Activated CD4-positive, alpha-beta T cell treated with anti-CD3 and anti-CD28 coated beads, Interleukin-2, amount 50 U/mL, for 16 hours (primary cell): ENCODE measurements at places on chromosomes 6 and 20.
A peak's percentile ranks its signal among the peaks of the same experiment; 100 is the strongest.

- peak; percentile 19 for DNase-seq
Observed at GRCh38 chr20:31542201-31542842, 28.1 kb downstream of the HM13 start.

DNA sequence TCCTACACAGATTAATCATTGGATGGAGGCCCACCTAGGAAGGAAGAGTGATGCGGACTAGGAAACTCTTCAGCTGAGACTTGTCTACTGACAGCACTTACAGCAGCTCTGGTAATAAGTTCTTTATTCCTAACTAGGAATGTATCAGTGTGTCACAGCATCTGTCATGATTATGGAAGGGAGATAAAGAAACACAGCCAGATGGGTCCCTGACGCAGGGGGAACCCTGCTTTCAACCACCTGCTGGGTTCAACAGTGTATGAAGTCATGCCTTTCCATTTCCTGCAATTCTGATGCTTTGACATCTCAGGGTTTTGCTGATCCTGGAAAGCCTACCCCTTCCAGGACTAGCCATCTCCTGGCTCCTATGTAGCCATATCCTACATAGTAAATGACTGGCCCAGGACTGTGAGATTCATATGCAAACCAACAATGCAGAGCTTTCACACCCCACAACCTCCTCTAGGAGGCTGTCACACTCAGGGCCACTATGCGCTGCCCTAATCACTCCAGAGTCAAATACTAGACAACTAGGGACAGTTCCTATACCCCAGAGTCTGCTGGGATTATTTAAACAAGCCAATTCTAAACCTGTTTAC, 29.0 kb upstream of the MANEA start:
- no peak for DNase-seq

DNA sequence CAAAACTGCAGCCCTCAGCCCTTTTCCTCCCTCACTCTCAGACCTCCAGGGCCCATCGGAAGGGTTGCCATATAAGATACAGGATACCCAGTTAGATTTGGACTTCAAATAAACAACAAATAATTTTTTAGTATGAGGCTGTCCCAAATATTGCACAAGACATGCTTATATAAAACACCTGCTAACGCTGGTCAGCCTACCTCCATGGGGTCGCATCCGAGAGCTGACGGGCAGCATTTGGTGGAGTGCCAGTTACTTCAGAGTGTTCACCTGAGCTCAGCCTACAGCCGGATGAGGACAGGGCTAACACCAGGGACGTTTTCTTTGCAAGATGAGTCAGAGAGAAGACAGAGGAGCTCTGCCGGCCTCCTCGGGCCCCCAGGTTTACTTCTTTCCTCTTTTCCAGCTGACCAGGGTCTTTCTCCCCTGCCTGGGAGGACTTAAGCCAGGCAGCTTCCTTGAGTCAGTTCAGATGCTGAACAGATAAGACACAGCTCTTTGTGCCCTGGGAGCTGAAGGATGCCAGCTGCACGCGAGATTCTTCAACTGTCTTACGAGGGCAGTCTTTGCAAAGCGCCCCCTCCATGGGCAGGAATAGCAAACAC, 141.2 kb upstream of the KCNG1 start:
- no peak for DNase-seq

DNA sequence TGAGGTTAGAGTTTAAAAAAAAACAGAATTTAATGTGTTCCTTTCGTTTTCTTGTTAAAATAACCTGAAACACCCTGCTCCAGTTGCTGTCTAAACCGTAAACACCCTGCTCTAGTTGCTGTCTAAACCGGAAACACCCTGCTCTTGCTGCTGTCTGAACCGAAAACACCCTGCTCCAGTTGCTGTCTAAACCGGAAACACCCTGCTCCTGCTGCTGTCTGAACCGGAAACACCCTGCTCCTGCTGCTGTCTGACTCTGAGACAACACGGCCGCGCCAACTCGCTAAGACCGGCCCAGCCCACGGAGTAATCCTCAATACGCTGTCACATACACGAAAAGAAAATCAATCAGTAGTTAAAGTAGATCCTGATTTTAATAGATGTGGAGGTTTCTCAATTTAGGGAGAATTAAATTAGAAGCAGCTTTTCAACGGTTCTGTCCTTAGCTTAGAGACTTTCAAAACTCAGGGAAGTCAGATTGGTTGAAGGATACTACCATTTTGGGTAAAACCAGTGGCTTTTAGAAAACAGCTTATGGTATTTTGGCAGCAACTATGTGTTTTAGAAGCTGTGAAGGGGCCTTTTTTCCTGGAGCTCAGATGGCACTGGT, 98.3 kb downstream of the RAMACL start:
- peak; percentile 84 for DNase-seq

DNA sequence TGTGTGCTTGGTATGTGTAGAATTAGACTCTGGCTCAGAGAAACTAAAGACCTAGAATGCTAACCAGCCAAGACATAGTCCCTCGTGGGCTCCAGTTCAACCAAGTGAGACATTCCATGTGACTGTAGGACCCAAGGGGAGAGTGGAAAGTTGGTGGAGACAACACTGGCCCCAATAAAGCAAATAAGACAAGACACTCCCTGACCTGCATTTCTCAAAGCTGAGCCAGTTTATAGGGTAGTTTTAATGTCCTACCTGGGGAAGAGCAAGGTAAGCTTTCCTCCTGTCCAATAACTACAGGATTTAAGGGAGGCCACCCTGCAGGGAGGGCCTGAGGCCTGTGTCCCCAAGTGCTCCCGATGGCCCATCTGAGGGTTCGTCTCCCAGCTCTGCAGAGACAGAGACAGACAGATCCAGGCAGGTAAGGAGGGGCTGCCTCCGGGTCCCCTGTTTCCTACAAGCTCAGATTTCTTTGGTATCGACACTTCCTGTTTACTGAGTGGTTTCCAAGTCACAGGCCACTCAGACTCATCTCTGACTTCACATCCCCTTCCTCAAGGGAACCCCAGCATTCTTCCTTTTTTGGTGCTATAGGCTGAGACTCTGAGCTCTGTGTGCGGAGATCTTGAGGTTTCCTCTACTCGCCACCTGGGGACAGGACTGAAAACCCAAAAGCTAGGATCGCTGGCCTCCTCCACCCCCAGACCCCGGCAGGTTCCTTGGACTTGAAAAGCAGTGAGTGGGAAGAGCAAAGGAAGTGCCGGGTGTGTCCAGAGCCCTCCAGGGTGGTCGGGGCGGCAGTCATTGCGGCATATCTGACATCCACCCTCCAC, 92.4 kb downstream of the PRND start:
- peak; percentile 93 for DNase-seq

- no peak for DNase-seq
Observed at GRCh38 chr20:2104236-2104635, 2.6 kb downstream of the STK35 start.

GRCh38 chr6:110674096-110674495, 141.2 kb downstream of the CDK19 start:
- DNase-seq, result no peak

DNA sequence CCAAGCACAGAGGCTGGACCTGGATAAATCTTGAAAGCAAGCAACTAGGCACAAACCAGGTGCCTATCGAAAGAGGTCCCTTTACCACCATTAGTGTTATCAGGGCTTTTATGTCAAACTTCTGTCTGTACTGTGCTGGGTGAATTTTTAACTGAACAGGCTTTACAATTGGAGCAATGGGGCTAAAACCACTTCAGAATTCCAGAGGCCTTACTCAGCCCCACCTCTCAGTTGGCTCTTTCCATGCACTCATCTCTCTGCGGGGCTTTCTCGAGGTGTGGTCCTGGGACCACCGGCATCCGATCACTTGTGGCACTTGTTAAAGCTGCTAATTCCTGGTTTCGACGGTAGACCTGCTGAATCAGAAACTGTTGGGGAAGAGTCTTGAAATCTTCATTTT, 232.5 kb downstream of the SOX4 start:
- DNase-seq, result no peak

GRCh38 chr20:2691127-2691526, 1.5 kb upstream of the EBF4 start:
- no peak for DNase-seq

GRCh38 chr6:137115658-137116057, 57.8 kb downstream of the IL22RA2 start:
- no peak for DNase-seq

- no peak for DNase-seq
Observed at GRCh38 chr6:313087-313486, 20.8 kb downstream of the DUSP22 start.

DNA sequence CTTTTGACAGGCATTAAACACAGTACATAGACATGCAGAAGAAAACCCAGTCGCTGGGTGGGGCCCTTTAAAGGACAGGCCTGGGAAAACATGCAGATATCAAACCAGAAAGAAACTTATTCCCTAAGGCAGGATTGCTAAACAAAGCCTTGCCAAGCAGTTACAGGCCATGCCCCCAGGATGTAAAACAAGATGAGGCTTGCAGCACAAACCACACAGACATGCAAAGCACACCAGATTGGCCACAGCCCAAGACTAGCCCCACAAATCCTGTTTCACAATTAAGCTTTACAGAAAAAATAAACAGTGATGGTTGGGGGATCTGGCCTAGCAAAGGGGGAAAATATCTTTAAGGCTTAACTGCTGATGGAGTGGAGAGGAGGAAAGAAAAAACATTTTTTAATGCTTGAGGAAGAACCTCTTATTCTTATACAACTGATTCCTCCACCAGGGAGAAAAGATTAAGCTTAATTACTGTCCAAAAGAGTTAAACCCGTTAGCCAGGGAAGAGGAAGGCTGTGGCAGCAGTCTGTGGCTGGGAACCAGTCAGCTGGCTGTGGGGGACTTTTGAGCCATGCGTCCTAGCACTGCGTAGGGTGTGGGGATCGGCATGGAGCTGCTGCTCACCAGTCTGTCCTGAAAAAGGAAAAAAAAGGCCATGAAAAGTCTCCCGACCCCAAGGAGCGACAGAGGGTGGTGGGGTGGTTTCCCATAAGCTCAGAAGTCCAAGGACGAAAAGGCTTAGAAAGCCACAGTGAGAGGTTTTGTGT, 28.4 kb downstream of the COL19A1 start:
- no peak for DNase-seq

- no peak for DNase-seq
Observed at GRCh38 chr6:158916617-158917016, 83.4 kb downstream of the RSPH3 start.

GRCh38 chr20:52534616-52535015, 343.0 kb upstream of the ZFP64 start:
- no peak for DNase-seq

GRCh38 chr20:364905-365794, 15.4 kb upstream of the TRIB3 start:
- DNase-seq, result peak; percentile 64

DNA sequence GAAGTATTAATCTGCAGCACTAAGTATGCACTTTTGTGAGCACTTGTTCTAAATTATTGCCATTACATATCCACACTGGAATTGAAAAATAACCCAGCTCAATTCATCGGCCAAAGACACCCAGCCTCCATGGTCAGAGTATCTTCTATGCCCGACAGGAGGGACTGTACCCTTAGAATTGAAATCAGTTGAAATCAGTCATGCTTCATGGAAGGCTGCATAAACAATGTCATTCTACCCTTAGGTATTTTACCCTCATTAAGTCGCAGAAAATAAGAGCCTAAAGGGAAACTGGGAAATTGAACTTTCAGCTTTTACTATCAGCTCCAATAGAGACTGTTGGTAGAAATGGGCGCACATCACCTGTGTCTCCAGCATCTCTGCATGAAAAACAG, 2.9 kb upstream of the RAMACL start:
- no peak for DNase-seq

GRCh38 chr6:117549611-117550010, 52.7 kb downstream of the GOPC start:
- no peak for DNase-seq

DNA sequence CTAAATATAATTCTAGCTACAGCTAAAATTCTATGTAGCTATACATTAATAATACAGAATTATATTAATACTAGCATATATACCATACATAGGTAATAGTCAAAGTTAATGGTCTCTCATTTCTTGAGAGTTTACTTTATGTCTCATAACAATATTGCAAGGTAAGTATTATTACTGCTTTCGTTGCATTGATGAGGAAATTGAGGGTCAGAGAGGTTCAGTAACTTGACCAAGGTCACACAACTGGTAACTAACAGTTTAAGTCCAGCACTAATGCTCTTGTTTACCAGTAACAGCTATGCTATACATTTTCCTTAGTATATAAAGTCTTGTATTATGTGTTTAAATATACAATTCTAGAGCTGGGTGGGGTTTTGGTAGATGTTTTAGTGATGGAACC, 67.6 kb downstream of the AFG1L start:
- DNase-seq, result no peak

DNA sequence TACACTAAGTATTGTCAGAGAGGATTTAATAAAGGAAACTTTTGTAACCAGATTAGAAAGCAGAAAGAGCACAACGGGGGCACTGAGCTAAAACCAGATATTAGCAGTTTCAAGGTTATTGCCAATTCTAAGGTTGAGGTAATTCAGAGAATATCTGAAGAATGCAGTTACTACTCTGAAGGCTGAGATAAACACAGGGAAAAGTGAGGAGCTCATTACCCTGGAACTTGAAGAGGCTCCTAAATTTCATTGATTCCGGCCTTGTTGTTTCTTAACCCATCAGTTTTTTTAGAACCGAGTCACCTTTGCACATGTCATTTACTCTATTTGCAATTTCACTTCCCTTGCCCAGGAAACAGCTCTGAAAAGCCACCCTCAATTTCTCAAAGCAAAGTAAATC, 72.4 kb upstream of the BTBD3 start:
- no peak for DNase-seq

GRCh38 chr6:474453-475185, 83.1 kb downstream of the IRF4 start:
- DNase-seq, result peak; percentile 88

DNA sequence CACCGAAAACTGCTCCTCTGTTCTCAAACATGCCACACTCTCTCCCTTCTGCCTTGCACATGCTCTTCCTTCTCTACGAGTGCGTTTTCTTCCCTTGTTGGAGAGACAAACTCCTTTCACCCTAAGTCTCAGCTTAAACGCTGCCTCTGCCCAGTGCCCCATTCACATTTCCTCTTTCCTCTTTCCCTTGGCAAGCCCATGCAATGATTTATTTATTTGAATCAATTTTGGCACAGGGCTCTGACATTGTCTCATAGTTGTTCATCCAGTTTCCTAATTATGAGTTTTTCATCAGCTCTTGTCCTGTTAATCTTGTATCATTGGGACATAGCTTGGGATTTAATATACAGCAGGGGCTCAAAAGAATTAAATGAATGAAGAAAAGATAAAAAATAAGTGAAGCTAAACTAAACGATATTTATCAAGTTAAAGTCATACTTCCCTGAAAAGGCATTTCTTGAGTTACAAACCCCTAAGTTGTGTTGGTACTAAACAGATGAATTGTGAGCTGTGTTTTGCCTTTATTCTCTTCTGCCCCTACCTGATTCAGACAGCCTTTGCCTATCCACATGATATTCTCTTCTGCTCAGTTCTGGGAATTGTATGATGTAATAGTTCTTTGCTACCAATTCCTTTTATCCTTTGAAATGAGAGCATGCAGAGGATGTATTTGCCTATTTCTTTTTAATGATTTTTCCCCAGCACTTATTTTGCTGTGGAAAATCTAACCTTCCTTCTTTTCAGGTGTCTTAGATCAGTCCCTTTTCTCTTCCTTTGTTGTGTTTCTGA, 704.4 kb downstream of the UTRN start:
- DNase-seq, result no peak

DNA sequence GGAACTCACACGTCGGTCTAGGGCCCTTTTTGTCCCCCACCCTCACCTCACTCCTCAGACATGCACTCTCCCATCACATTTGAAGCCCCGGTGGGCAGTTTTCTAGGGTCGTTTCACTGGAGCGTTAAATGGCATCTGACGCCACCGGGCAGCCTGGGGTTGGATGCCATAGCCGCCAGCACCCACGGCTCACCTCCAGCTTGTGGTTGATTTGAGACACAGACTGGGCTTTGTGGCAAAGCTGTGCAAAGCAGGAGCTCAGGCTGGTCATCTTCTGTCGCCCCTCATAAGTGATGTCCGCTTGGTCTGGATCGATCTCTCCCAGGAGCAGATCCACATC, 530 bp downstream of the GOPC start:
- DNase-seq, result peak; percentile 21
